ENCODE measurements at places on chromosomes 2 and 18. TPM values are rescaled to one million over a fixed set of nuclear protein-coding genes. Genes with fewer than 3 reads are reported as not detected.
A peak's percentile ranks its signal among the peaks of the same experiment; 100 is the strongest.

The ARHGAP15 gene
- 2.6 TPM for total RNA-seq

The CDH19 gene
- total RNA-seq = 72.3 TPM

The TRIM43 gene
- not detected for total RNA-seq

The NYAP2 gene
- total RNA-seq = not detected

The DAPL1 gene
- total RNA-seq = not detected

The VWC2L gene
- total RNA-seq = not detected

The DAW1 gene
- total RNA-seq = 0.43 TPM

The RGPD4 gene
- 0.26 TPM for total RNA-seq

The STON1 gene
- total RNA-seq = 15.9 TPM

The PARD3B gene
- total RNA-seq = 12.2 TPM

The GKN1 gene
- total RNA-seq = not detected

The DRC1 gene
- not detected for total RNA-seq

The FAHD2A gene
- total RNA-seq = 19.9 TPM

The SERPINB12 gene
- not detected for total RNA-seq

GRCh38 chr18:27838225-27838624, 338.7 kb downstream of the CDH2 start:
- DNase-seq = no peak

GRCh38 chr2:237280229-237280628, 133.7 kb downstream of the COL6A3 start:
- no peak for DNase-seq

- DNase-seq = no peak
Observed at GRCh38 chr18:31774962-31775361, 14.3 kb upstream of the SLC25A52 start.

- DNase-seq = no peak
Observed at GRCh38 chr2:240121675-240122074, 14.4 kb downstream of the COPS9 start.

- DNase-seq = peak; percentile 64
Observed at GRCh38 chr2:157747695-157748370, 119.2 kb upstream of the ACVR1C start.

- DNase-seq = no peak
Observed at GRCh38 chr2:61183795-61184194, 21.8 kb downstream of the C2orf74 start.

DNA sequence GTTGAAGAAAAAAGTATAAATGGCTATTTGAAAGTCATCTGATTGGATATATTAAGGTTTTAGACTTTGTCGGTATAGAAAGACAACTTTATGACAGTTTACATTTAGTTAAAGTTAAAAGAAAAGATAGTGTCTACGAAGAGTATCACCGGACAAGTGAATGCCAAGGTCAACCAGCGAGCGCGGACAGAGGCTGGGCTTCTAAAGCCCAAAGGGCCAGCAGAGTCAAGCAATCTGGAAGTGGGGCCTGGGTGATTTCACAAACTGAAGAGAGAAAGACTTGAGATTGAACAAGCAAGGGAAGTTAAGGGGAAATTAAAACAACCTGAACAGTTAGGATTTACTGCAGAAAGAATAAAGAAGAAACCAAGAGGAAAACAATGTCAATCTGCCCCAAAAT, 16.3 kb downstream of the ZNF521 start:
- no peak for DNase-seq

DNA sequence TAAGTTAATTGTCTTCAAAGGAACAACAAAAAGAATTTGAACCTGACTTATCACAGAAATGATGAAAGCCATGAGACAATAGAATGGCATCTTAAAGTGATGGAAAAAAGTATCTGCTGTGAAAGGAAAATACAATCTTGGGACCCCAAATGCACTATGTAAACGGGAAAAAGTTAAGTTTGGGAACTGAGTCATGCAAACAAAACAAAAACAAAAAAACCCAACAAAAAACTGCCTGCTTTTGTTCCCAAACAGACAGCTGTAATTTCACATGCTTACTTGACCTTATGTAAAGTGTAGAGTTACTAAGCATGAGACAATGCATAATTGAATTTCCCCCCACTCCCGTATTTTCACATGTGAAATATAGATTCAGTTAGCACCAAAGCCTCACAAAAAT, 122.1 kb upstream of the RBMS1 start:
- DNase-seq = no peak

DNA sequence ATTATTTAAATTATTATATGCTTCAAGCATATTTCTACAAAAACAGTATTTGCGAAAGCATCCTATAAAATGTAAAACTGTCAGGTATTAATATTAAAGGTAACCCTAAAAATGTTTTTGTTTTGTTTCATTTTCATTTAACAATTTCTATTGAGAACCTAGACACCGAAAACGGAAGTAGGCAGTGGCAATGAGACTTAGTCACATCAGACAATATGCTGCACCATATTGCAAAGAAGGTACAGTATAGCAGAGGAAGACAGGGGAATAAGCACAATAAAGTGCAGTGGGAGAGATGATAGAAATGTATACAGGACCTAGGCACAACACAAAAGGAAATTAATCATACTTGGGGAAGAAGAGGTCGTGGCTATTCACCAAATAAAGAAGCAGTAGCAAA, 12.2 kb downstream of the SCN1A start:
- DNase-seq = no peak

- DNase-seq = no peak
Observed at GRCh38 chr2:45728458-45728942, 77.0 kb downstream of the PRKCE start.

GRCh38 chr2:71926876-71927756, 220.5 kb downstream of the CYP26B1 start:
- DNase-seq = no peak

DNA sequence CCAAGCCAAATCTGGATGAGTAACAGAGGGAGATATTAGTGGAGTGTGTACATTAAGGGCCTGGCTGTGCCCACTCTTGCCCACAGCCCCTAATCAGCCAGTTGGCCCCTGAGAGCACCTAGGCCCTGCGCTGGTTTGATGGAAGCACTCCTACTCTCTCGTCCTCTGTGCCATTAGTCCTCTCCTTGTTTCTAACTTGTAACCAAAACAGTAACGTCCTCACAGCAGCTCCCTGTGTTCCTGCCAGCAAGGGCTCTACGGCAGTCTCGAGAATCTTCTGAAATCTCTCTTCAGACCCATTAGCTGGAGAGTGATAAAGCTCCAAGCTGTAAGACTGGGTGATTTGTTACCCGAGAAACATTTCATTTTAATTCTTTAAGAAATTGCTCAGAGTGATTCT, 76.1 kb downstream of the LRRC30 start:
- peak; percentile 56 for DNase-seq

GRCh38 chr2:235135990-235136561, 184.3 kb downstream of the SH3BP4 start:
- DNase-seq = peak; percentile 82

GRCh38 chr2:191885650-191886049, 38.8 kb upstream of the CAVIN2 start:
- DNase-seq = no peak

- no peak for DNase-seq
Observed at GRCh38 chr2:97011977-97012569, 25.7 kb upstream of the FAM178B start.

DNA sequence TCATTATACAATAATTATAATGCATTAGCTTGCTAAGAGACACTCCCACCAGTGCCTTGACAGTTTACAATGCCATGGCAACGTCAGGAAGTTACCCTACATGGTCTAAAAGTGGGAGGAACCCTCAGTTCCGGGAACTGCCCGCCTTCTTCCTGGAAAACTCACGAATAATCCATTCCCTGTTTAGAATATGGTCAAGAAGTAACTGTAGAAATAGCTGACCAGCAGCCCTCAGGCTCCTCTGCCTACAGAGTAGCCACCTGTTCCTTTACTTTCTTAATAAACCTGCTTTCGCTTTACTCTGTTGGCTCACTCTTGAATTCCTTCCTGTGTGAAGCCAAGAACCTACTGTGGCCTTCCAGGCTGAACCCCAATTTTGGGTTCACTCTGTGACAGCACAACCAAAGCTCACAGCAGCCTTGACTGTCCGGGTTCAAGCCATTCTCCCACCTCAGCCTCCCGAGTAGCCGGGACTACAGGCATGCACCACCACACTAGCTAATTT, 20.0 kb upstream of the PTPN2 start:
- no peak for DNase-seq

- no peak for DNase-seq
Observed at GRCh38 chr2:228690681-228691080, 509.2 kb upstream of the SPHKAP start.

- no peak for DNase-seq
Observed at GRCh38 chr2:180829261-180829660, 151.1 kb upstream of the UBE2E3 start.

DNA sequence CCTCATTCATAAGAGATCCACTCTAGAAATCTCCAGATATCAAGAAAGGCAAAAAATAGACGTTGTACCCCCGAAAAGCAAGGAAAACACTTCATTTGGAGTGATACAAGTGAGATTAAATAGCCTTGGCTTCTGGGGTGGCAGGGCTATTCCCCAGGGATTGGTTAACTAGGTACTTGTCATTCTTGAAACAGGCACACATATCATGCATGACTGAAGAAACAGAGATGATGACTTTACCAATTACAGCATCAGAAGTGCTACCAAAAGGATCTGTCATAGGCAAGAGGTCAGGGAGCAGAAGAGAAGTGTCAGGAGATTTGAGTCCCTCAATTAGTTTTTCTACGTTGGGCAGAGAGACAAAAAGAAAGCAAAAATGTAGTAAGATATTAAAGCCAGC, 45.2 kb upstream of the NFU1 start:
- no peak for DNase-seq

DNA sequence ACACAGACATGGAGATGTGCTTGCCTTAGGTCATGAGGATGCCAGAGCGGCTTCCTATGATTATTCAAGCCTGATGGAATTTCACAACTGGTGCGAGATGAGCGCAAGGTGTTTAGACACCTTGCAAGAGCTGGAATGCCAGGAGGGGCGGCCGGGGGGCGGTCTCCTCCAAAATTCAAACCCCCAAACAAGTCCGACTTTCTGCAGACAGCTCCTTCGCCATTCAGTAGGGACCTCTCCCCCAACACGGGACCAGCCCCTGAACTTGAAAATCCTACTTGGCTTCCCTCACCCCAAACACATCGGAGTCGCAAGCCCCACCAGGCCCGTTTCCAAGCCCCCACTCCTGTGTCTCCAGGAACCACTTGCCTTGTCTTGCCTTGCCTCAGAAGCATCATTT, 64.8 kb upstream of the ID2 start:
- DNase-seq = no peak

DNA sequence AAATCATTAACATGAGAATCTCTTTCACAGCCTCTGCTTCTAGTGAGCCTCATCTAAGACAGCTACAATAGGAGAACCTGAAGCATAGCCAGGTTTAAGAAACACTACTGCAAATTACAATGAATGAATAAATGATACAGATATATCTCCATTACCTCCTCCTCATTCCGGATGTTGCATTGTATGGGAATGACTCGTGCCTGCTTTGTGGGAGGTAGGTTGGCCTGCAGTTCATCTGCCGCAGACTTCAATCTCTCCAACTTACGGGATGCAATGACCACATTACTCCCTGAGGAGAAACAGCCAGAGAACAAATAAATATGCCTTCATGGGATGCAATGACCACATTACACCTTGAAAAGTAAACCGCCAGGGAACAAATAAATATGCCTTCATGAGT, 15.4 kb downstream of the PECR start:
- DNase-seq = no peak

DNA sequence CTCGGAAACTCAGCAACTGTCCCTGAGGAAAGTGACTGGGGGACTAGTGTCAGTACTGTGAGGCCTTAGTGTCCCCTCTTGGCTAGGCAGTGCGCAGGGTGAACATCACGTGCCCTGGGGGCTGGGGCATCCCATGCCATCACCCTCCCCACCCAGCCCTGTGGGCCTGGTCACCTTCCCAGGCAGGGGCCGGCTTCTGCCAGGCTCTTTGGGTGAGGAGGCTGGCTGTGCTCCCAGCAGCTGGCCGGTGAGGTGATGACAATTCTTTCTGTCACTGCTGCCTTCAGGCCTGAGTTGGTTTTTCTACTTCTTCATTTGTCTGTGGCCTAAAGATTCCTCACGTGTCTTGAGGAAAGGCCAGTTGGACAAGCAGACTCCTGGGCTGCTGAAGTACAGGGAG, 180.8 kb downstream of the KLHL29 start:
- DNase-seq = no peak

DNA sequence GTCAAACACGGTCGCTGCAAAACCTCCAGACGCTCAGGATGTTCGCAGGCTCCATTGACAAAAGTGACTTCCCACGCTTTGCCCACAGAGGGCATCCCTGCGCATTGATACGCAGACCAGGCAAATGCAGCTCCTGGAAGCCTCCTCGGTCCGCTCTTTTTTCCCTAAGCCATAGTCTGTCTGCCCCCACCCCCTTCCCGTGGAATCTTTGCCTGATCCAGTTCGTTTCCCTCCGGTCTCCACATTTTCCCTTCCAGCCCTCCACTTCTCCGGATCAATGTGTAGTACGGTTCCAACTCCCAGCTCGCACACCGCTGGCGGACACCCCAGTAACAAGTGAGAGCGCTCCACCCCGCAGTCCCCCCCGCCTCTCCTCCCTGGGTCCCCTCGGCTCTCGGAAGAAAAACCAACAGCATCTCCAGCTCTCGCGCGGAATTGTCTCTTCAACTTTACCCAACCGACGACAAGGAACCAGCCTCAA, at the start of gene DCC:
TSS of gene DCC (plus strand) at position 307 of the 481 bp plus-strand sequence. CDS start 591 bp downstream, outside the sequence.
- no peak for DNase-seq

- DNase-seq = no peak
Observed at GRCh38 chr2:25161055-25161781, 7.2 kb downstream of the POMC start.

- DNase-seq = no peak
Observed at GRCh38 chr2:239177325-239177724, 223.5 kb downstream of the HDAC4 start.

GRCh38 chr2:238774071-238774470, 73.8 kb upstream of the TWIST2 start:
- no peak for DNase-seq

- DNase-seq = no peak
Observed at GRCh38 chr2:193566886-193567285, 1372.2 kb upstream of the TMEFF2 start.
